ENCODE measurements at places on chromosomes 7 and 10.

DNA sequence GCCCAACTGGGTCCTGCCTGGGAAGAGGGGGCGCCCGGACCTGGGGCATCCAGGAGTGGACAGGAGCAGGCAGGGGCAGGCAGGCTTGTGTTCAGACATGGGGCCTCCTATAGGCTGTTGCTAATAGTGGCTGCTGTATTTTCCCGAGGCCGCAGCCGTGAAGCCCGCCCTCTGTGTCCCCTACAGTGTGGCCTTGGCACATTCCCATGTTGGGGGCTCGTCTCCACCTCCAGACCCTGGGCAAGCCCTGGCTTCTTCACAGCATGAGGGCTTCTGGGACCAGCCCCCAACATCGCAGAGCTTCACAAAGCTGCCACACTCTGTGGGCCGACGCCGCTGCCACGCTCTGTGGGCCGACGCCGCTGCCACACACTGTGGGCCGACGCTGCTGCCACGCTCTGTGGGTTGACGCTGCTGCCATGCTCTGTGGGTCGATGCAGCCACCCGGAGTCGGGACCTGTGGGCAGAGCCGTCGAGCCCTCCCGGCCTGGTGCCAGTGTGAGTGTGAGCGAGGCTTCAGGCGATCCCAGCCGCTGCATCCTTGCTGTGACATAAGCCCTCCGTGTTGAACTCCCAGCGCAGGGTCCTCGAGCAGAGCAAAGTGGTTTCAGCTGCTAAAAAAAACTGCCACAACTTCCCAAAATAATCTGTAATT, 109.0 kb downstream of the INPP5A start:
- no peak for DNase-seq

DNA sequence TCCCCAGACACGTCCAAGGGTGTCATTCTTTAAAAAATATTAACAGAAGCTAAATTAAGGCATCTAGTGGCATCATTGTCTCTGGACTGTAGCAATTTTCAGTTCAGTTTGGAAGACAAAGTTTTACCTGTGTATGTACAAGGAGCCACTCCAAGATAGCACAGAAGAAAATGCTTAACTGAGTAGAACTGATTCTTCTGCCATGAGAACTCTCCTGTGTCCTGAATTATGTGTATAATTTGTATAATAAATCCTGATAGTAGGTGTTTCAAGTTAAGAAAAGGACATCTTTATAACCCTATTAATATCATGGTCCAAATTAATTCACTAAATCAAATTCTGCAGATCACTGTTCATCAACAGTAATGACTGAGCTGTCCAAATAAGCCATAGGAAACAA, 1104.0 kb downstream of the XPNPEP1 start:
- DNase-seq, result no peak

DNA sequence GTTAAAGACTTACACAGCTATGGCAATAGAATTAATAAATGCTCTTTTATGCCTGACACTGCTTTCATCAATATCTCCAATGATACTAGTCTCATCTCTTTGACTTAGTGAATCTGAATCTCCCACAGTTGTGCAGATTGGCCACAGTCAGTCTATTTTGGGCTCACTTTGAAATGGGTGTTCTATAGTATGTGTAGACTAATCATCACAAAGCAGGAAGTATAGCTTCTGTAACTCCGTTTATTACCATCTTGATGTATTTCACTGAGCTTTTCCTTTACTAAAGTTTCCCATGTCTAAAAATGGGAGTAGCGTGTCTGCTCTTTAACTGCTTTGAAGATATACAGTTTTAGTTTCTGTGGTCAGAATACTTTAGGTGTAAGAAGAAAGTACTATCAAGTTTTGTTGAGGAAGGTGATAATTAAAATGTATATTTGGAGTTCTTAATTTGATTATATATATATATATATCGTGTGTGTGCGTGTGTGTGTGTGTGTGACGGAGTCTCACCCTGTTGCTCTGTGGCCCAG, 70.1 kb downstream of the ST7 start:
- DNase-seq, result no peak

GRCh38 chr7:139874302-139874629, 45.2 kb downstream of the TBXAS1 start:
- no peak for DNase-seq

- DNase-seq, result no peak
Observed at GRCh38 chr7:70700055-70700940, 431.6 kb upstream of the GALNT17 start.

- no peak for DNase-seq
Observed at GRCh38 chr10:110613996-110614495, 30.1 kb upstream of the RBM20 start.

- no peak for DNase-seq
Observed at GRCh38 chr7:144830024-144830785, 5.6 kb downstream of the TPK1 start.

GRCh38 chr10:121106611-121107010, 255.4 kb downstream of the WDR11 start:
- DNase-seq, result no peak

DNA sequence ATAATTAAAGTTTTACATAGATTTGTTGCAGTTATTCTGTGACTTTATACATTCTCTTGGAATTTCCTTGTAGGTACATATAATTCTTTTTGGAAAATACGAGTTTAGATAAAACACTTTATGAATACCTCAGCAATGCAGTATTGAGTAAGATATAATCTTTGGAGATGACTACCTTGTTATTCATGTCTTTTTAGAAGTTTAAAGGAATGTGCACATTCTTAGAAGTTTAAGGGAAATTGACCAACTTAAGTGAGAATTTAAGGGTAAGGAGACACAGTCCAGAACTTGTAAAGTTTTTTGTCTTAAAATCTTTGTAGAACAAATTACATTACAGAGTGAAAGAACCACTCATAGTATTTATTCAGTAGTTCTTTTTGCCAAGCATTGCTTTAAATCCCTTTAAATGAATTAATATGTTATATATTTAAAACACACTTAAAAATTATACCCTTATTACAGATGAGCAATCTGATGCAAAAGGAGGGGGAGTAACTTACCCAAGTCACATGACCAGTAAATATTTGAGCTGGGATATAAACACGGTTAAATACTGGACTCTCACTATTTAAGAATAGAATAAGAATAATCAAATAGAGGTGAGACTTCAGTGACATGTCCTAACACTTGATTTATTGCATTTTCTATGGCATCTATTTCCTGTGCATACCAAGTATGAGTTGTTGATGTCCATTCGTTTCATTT, 139.5 kb upstream of the FERD3L start:
- peak; percentile 11 for DNase-seq

- no peak for DNase-seq
Observed at GRCh38 chr7:24580283-24580946, 7.2 kb downstream of the PALS2 start.

GRCh38 chr10:46218921-46219320, 67.9 kb upstream of the ANTXRL start:
- peak; percentile 13 for DNase-seq

DNA sequence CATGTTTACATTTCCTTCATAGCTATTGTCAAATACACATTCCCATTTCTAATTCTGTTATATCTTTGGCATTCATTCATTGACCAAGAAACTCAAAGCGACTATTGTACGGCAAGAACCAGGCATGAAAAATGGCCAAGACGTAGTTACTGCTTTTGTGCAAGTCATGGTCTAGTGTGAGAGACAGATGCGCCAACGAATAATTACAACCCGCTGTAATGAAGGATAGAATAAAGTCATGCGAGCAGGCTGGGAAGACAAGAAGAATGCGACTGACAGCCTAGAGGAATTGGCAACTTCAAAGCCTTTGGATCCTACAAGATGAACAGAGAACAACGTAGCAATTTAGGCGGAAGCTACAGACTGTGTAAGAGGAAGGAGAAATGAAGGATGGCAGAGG, 221.2 kb downstream of the CALN1 start:
- no peak for DNase-seq

DNA sequence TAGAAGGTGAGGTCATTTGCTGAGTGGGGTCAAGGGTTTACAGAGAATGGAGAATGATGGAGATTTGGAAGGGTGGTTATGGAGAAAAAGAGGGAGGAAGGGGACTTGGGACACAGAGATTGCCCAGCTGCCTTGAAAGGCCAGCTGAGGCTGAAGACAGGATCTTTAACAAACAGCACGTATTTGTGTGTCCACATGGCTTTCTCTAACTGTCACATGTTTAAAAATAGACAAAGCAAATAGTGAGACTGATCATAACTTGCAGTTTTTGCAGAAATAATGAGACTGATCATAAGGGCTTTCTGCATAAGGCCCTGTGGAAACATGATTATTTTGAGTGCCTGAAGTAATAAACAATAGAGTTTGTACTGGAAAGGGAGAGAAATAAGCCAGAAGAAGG, 212.7 kb downstream of the HDAC9 start:
- DNase-seq, result no peak

- no peak for DNase-seq
Observed at GRCh38 chr7:2249744-2250323, 7.8 kb downstream of the NUDT1 start.

GRCh38 chr7:37399876-37400421, 48.7 kb downstream of the ELMO1 start:
- no peak for DNase-seq

GRCh38 chr10:27197980-27198620, 42.5 kb downstream of the ACBD5 start:
- no peak for DNase-seq

GRCh38 chr10:91197127-91197526, 23.3 kb upstream of the PCGF5 start:
- peak; percentile 68 for DNase-seq

DNA sequence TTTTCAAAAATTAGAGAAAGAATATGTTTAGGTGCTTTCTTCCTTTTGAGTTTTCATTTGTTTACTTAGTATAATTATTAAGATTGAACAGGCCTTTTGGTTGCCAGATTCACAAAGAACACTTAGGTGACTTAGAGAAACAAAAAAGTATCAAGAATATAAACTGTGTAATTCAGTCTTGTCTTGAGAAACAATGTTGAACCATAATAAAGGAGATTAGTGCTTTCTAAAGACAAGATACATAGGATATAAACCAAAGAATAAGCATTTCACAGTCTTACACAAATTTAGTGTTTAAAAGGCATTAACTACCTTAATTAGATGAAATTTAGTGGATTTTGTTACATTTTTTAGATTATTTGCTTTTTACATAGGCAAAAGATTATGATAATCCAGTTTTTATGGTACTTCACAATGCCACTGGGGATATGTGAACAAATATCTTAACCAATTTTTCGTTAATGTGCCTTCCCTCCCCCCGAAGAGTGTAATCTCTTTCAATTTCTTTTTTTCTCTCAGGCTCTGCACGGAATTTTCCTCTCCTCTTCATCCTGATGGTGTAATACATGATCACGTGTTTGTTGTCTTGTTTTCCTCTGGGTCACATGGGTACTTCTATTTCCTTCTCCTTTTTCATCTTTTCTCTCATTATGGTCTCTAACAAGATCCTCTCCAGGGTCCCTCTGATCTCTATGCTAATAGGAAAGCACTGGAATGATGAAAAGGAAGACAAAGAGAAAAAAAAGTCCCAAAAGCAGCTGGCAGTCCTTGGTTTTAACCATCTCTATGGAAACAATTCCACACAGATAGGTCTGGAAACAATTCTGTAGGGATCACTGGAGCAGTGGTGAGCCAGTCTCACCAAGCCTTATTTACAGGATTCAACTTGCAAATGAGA, 3.7 kb upstream of the HNRNPH3 start:
- peak; percentile 70 for DNase-seq

DNA sequence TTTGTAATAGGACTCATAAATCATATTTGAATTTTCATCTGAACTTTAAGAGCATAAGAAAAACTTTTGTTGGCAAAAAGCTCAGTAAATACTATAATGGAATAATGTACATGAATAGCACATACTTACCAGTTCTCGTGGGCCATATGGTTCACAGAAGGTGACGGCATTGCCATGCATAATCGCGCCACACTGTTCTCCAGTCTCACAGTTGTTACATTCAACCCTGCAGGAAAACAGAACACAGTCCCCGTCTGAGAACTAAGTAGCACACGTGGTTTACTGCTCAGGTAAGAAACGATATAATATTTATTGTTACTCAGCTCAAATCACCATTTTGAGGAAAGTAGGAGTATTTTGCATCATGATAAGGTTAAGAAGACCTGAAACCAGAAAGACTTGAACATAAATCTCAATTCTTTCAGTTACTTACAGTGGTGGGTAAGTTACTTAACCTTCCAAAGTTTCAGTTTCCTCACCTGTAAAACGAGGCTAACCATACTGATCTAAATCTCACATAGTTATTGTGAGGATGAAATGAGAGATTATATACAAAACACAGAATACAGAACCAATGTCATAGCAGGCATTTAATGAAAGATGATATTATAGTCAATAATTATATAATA, 261.4 kb downstream of the RELN start:
- DNase-seq, result no peak

DNA sequence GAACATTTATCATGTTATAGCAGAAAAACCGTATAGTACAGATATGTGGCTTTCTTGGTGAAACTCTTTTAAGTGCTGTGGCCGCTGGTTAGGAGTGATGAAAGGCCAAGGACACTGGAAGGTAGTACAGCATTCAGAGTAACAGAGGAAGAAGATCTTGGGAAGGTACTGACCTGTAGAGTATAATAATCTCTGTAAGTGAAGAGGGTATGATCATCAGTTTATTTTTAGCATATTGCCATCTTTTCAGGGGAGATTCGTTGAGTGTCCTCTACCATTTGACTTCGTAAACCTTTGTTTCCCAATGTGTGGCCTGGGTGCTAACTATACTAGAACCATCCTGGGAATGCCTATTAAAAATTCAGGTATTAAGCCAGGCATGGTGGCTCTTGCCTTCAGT, 44.6 kb downstream of the WAC start:
- DNase-seq, result no peak

- DNase-seq, result no peak
Observed at GRCh38 chr7:153390955-153391354, 631.4 kb downstream of the ACTR3B start.

DNA sequence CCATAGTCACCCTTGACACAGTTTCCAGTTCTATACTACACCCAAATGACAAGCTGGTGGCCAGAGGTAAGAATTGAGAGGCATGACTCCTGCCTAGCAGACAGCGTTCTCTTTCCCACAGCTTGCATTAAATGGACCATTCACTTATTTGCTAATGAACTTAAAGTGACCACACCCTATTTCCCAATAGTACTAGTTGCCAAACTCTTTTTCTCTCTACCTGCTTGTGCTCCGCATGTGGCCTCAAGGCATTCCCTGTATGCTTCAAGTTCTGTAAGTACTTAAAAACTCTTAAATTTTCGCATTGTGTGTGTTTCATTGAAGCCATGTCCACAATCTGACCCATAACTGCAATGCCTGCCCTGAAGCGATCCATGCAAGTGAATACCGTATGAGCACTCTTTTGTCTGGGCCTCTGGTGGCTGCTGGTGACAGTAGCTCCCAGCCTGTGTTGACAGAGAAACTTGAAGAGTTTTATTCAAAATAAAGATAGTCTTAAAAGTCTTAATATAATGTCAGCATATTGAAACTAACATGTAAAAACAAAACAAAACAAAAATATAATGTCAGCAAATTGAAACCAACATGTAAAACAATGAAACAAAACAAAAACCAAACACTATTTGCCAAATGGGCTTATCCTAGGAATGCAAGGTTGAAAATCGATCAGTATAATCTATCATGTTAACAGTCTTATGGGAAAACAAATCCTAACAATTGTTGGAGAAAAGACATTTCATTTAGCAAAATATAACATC, 73.6 kb downstream of the CCSER2 start:
- no peak for DNase-seq

Data from AG20443 (cell line).